Activated T-cell treated with anti-CD3 and anti-CD28 coated beads for 1 hour (primary cell): ENCODE measurements at places on chromosomes 2 and 18.

DNA sequence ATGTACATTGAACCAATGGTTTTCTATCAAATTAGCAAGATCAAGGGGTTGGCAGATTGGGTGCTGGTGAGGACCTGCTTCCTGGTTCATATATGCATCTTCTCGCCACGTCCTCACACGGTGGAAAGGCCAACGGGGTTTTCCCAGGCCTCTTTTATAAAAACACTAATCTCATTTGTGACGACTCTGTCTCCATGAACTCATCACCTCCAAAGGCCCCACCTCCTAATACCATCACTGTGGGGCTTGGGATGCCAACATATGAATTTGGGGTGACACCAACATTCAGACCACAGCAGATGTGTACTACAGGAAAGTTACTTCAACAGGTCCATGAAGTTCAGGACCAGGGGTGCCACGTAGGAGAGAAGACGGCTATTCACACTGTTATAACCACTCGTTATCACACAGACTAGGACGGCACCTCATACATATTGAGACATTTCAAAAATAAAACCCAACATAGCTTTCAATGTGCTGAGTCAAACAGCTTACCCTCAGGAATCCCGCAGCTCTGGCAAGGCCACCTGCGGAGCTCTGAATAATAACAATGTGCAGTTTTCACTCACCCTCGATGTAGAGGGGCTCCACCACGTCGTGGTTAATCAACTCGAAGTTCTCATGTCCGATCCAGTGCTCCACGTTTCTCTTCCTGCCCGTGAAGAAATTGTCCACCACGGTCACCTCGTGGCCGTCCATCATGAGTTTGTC lies 49.3 kb downstream of the UXS1 start:
- DNase-seq, result no peak

DNA sequence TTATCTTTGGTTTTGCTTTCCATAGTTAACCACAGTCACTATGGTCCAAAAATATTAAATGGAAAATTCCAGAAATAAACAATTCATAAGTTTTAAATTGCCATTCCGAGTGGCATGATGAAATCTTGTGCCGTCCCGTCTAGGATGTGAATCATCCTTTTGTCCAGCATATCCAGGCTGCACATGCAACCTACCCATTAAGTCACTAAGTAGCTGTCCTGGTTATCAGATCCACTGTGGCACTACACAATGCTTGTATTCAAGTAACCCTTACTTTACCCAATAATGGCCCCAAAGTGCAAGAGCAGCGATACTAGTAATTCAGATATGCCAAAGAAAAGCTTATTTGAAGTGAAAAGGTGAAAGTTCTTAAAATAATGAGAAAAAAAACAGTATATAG lies 10.7 kb downstream of the USP34 start:
- DNase-seq, result no peak

DNA sequence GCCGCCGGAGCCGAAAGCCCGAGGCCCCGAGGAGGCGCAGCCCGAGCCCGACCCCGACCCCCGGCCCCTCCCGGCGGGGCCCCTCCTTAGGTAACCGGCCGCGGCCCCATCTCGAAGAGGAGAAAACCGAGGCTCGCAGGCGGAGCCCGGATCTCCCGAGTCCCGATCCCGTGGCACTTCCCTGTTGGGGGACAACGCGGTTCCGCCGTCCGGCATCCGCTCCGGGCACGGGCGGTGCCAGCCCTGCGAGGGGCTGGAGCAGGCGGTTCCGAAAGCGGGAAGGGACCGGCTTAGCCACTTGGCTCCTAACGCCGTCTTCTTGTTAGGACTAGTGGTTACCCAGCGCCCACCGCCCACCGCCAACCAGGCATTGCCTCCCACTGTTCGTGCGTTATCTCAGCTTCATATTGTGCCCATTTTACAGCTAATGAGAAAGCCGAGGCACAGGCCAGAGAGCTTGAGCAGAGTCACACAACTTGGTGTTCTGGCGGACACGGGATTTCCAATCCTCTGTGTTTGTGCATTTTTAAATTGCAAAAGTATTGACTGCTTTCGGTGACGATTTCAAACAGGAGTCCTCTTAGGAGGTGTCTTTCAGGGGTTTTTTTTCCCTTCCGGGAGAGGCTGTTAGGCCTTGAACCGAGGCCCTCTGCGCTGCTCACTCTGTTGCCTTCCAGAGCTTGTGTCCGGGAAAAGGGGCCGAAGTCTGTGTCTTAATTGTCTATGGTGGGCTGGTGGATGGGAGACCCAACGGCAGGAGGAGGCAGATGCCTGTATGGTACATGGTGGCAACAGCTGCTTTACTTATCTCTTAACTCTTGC lies 562 bp downstream of the CENPA start:
- DNase-seq, result no peak

DNA sequence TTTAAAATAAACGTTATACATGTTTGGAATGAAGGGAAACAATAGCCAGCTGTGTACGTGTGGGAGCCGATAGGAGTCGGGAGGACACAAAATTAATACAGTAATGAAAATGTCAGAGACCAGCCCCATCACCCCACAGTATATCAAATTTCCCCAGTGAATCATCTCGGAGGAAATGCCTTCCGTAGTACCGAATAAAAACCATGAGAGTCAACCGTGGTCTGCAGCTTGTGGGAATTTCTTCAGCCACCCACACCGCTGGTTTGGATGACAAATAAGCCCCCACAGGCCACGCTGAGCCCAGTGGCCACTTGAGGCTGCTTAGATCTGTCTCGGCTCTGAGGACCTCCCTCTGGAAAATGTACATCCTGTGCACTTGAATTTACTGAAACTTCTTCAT lies 133.7 kb downstream of the COL6A3 start:
- DNase-seq, result no peak

GRCh38 chr2:203574824-203575223 lies 39.7 kb upstream of the RAPH1 start:
- no peak for DNase-seq

GRCh38 chr2:74148457-74149246 lies 940 bp upstream of the BOLA3 start:
- no peak for DNase-seq

DNA sequence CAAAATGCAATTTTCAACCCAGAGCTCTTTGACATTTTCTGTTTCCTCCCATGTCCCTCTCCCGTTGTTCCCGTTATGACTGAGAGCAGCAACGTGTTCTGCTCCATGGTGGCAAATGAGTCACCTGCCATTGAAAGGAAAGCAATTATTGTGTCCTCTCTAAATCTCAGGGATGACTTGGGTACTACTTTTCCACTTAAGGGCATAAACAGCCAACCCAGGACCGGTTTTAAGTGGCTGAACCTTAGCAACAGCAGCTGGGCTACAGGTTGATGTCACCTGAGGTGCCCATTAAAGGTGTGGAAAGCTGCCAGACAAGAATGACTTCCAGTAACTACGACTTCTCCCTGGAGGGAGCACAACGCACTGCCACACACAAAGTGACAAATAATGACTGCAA lies 236.8 kb downstream of the NCKAP5 start:
- DNase-seq, result no peak

GRCh38 chr18:67199993-67200617 lies 316.4 kb downstream of the DSEL start:
- DNase-seq, result no peak

DNA sequence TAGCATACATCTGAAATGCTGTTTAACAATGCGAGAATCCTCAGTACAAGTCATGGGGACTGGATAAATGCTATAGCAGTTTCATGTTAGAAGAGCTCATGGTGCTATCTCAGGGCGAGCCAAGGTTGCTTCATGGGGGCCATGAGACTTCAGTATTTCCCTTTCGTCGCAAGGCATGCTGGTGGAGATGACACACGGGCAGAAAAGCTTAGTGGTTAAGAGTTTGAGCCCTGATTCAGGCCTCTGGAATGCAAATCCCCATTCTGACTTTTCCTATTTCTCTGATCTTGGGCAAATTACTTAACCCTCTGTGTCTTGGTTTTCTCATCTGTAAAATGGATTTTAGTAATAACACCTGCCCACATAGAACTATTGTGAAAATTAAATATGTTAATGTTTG lies 57.4 kb upstream of the EPHA4 start:
- DNase-seq, result no peak

DNA sequence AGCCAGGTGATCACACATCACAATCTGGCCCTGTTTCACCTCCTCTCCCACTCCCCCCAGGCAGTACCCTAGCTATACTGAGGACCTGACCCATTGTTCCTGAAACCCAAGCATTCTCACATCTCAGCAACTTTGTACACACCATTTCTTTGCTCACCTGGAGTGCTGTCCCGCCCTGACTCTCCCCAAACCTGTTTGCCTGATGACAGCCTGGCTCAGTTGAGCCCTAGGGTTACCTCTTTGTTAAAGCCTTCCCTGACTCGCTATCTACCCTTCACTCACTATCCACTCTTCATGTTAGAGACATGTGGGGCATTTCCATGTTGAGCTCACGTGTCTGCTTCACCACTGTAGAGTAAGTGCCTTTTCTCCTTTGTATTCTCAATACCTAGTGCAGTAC lies 49.1 kb downstream of the GREB1L start:
- no peak for DNase-seq

DNA sequence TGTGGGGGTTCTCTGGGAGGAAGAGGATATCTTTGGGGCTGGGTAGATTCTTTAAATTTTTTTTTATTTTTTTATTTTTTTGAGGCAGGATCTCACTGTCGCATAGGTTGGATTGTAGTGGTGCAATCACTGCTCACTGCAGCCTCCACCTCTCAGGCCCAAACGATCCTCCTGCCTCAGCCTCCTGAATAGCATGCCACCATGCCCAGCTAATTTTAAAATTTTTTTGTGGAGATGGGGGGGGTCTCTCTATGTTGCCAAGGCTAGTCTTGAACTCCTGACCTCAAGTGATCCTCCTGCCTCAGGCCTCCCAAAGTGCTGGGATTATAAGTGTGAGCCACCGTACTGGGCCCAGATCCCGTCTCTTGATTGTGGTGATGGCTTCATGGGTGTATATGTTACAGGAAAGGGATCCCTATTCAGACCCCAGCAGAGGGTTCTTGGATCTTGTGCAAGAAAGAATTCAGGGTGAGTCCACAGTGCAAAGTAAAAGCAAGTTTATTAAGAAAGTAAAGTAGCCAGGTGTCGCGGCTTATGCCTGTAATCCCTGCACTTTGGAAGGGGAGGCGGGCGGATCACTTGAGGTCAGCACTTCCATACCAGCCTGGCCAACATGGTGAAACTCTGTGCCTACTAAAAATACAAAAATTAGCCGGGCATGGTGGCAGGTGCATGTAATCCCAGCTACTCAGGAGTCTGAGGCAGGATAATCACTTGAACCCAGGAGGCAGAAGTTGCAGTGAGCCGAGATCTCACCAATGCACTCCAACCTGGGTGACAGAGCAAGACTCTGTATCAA lies 2.0 kb upstream of the C2orf68 start:
- DNase-seq, result no peak

GRCh38 chr2:8087480-8087840 lies 594.4 kb upstream of the ID2 start:
- no peak for DNase-seq

GRCh38 chr2:158960193-158960592 lies 8.2 kb upstream of the TANC1 start:
- no peak for DNase-seq

- DNase-seq, result no peak
Observed at GRCh38 chr2:85472261-85472660, 53.7 kb downstream of the SH2D6 start.

- no peak for DNase-seq
Observed at GRCh38 chr2:101698014-101698843, 722 bp downstream of the MAP4K4 start.

DNA sequence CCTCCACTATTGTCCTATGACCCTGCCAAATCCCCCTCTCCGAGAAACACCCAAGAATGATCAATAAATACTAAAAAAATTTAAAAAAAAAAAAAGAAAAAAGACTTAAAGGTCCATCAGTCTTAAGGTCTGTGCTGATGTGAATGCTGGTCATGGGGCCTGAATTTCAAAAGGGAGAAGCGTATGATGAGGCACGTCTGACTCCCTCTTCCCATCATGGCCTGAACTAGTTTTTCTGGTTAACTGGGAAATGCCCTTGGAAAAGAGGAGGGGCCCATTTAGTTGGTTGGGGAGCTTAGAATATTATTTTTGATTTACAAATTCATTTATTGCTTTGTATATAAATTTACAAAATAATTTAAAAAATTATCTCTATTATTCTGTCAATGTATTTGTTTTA lies 291.0 kb upstream of the CDH19 start:
- DNase-seq, result no peak

DNA sequence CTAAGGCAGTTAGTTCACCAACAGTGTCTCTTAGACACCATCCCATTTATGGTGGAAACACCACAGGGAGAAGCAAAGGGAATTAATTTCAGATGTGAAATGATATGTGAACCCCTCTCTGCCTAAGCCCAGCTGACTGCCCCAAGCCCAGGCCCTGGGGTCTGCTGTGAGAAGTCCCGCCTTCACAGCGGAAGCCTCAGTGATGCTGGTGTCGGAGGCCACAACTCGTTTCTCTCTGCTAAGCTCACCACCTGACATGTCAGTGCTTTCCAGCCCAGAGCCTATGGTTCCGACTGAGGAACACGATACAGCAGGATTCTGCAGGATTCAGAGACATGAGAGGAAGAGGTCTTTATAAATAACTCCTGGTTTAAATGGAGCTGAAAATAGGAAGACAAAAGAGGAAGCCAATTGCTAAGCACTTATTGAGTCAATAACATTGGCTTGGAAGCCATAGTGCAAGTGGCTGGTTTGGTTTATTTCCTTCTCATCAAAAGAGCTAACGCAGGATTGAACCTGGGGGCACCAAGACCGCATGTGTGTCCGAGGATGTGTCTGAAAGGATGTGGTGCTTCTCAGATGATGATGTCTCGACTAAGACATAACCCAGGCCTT lies 21.9 kb upstream of the LOXHD1 start:
- DNase-seq, result no peak

DNA sequence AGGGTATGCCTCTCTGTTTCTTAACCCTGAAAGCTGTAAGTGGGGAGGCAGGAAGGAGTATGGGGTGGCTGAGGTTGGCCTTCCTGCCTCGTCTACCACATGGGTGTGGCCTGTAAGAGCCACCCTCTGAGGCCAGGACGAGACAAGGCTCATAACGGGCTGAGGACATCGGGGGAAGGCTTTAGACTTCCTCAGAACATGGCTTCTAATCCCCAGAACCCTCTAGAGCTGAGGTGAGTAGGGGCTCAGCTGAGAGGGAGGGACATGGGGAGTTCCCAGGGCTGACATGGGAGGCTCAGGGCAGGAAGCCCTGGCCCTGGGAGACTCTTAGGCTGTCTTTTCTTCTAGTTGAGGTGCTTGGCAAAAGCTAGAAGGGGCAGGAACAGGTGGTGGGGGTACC lies 36.7 kb downstream of the EMX1 start:
- no peak for DNase-seq

GRCh38 chr2:237294460-237294859 lies 119.5 kb downstream of the COL6A3 start:
- no peak for DNase-seq

- DNase-seq, result no peak
Observed at GRCh38 chr2:36044411-36044810, 311.2 kb upstream of the CRIM1 start.

- DNase-seq, result no peak
Observed at GRCh38 chr2:86790134-86790675, 508 bp downstream of the CD8A start.

DNA sequence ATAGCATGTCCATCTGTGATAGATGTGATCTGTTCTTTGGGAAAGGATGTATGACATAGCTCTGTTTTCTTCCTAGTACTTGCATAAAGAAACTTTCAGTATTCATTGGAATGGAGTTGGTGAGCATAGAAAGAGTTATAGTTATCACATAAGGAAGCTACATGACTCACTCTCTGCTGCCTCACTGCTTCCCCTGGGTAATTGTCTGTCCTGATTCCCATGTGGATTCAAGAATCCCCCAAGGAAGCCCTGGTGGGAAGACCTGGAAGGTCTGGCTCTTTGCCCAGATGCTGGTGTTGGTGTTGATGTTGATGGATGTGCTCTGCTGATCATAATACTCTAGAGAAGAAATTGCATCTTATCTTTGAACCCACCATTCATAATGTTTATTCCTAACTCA lies 60.6 kb downstream of the PTPN4 start:
- DNase-seq, result no peak
